ENCODE measurements at places on chromosomes 12 and 14.
A peak's percentile ranks its signal among the peaks of the same experiment; 100 is the strongest.

DNA sequence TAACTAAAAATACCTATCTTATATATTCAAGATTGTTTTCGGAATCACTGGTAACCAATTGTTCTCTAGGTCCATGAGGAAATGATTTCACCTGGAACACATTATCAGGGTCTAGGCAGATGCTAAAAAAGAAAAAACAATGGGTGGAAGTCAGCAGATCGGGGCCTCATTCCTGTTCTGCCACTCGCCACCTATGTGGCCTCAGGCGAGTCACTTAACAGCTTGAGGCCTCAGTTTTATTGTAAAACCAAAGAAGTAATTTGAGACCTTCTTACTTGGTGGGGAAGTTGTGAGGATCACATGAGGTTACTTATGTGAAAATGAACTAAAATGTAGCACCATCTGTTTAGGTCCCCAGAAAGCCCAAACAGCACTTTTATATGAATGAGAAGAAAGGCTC is 6.2 kb upstream of the RNASE10 start:
- no peak for DNase-seq

GRCh38 chr14:59046746-59047145 is 141.7 kb upstream of the DAAM1 start:
- DNase-seq: no peak

GRCh38 chr12:83945871-83946270 is 966.7 kb downstream of the SLC6A15 start:
- DNase-seq: no peak

- DNase-seq: no peak
These were observed 34.6 kb upstream of the ACSM4 start for GRCh38 chr12:7269273-7269672.

- DNase-seq: no peak
These were observed 46.7 kb downstream of the TESC start for GRCh38 chr12:117052386-117053049.

- no peak for DNase-seq
These were observed 197.0 kb upstream of the PRICKLE1 start for GRCh38 chr12:42786400-42787148.

DNA sequence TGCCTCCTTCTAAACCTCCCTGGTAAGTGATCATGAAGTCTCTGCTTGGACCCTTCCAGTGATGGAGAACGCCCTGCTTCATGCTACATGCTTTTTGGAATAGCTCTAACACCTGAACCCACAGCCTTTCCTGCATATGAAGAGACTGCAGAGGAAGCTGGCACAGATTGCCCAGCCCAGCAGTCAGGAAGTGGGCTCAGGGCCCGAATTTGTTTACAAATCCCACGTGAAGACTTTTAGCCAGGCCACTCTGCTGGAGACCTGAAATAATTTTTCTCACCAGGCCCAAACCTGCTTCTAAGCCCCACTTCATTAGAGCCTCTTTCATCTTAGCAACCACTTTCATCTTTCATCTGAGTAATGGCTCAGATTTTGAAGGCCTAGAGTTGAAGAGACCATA is 22.9 kb downstream of the RTN1 start:
- DNase-seq: no peak

DNA sequence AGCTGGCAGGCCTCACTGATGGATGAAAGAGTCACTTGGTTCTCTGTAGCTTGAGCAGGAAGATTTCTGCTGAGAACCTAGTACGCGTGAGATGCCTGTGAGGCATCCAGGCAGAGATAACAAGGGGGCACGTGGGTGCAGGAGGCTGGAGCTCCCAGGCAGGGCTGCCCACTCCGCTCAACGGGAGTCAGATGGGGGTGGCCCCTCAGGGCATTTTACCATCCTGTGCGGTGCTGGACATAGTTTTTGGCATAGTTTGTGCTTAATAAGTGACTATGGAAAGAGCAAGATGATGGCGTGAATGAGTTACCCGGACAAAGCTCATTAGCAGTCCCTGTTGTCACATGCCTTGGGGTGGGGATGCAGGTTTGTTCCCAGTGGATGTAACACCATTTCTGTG is 182.8 kb downstream of the TSPAN9 start:
- DNase-seq: no peak

- DNase-seq: no peak
These were observed 27.0 kb downstream of the SERPINA3 start for GRCh38 chr14:94638961-94639817.

DNA sequence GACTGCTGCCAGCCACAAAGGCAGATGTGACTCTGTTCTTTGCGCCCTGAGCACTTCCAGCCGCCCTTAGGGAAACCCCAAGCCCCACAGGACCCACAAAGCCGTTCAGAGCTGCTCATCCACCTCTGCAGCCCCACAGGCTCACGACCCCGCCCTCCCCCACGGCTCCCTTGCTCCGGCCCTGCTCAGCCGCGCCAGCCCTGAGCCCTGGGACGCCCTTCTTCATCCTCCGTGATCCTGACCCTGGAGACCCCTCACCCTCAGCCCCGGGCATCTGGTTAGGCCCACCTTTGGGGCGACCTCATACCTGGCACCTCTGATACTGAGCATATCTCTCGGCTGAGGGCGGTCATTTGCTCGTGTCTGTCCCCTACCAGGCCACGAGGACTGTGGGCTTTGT is 125.8 kb upstream of the EVL start:
- no peak for DNase-seq

DNA sequence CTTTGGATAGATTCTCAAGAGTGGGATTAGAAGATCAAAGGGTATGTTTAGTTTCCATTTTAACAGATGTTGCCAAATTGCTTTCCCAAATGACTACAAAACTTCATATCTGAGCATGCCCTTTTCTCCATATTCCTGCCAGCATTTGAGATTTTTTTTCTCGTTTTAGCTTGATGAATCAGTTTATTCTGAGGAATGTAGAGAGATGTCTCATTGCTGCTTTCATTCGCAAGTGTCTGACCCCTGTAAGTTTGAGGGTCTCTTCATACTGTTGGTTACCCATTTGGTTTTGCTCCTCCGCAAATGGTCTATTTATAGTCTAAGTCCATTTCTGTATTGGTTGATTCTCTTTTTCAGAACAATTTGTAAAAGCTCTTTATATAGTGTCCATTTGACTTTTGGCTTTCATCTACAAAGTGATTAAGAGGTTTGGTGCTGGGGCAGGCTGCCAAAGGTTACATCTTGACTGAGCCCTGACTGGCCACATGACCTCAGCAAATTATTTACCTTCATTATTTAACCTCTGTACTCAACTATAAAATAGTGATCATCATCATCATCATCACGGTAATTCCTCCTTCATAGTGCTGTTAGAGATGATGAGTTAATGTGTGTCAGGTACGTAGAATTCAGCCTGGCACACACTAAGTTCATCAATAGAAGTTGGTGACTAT is 33.6 kb downstream of the HCAR2 start:
- DNase-seq: peak; percentile 52

DNA sequence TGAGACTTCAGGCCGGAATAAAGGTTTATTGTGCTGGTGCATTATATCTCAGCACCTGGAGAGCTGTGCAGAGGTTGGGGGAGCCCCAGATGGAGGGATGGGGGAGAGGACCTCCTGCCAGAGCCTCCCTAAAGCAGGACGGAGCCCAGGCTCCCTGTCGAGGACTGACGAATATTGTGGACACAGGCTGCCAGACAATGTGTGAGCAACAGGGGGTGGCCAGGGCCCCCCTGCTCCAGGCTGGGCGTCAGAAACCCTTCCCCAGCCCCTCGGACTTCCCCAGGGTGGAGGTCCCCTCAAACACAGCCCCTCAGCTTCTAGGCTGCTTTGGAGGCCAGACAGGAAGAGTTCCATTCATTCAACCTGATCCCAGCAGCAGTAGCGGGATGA is 8.0 kb downstream of the TMEM119 start:
- DNase-seq: no peak

- DNase-seq: no peak
These were observed 112.8 kb downstream of the LLPH start for GRCh38 chr12:66017736-66018135.

DNA sequence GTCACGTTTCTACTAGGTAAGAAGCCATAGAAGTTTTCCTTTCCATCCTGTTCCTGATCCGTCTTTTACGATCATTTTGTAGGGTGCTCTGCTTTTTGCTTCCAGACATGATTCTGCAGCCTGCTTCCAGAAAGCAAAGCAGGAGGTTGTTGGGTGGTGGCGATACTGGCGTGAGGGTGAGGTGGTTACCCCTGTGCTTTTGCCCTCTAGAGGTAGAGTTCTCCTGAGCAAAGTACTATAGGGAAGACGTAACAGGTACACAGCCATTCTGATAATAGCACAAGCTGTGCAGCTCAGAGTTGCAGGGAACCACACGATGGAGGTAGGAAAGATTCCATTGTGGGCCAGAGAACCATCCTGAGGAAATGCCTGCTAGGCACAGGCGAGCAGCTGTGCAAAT is 186.0 kb downstream of the PAH start:
- DNase-seq: no peak

DNA sequence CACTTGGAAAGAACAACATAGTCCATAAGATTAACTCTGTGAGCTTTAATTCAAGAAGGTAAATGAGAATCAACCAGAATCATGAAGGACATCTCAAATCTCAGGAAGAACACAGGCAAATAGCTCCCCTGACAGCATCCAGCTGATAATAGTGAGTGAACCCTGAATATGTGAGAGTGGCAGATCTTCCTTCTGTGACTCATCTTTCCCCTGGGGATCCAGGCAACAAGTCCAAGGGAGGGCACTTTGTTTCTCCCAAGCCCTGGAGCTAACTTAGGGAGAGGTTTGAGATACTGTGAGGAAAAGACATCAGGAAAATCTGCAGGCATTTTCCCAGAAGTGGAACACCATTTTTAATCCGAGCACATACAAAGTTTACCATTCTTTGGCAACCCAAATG is 763.9 kb upstream of the MGAT4C start:
- DNase-seq: no peak

DNA sequence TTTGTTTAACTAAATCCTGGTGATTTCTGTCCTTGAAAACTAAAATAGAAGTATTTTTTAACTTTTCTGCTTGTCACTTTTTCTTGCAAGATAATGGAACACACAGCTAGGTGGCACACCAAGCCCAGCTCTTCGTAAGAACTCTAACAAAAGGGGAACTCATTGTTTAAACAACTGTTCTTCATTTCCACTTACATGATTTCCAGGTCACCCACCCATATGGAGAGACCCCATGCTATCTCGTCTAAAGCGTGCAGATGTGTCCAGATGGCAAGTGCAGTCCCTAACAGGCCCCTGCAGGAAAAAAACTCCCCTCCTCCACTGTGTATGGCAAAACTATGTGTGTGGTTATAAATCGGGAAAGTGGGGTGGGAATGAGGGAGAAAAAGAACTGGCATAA is 43.3 kb upstream of the NT5DC3 start:
- DNase-seq: peak; percentile 49

GRCh38 chr14:97538749-97539410 is 741.7 kb downstream of the VRK1 start:
- DNase-seq: no peak

DNA sequence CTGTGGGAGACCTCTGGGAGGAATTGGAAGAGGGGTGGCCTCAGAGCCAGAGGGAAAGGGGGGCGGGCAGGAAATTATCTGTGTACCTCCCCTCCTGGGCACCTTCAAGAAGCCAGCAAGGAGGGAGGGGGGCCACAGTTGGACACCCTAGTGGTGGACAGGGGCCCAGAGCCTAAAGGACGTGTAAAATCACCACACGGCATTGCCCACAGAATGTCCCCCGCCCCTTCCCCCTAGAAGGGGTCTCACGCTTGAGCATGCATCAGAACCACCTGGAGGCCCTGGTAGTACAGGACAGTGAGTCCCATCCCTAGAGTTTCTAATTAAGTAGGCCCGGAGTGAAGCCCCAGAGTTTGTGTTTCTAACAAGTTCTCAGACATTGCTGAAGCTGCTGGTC is 8.2 kb downstream of the ENDOU start:
- no peak for DNase-seq

GRCh38 chr14:89166633-89167032 is 250.4 kb downstream of the FOXN3 start:
- no peak for DNase-seq

- no peak for DNase-seq
These were observed 16.7 kb downstream of the PIWIL1 start for GRCh38 chr12:130354407-130354806.

DNA sequence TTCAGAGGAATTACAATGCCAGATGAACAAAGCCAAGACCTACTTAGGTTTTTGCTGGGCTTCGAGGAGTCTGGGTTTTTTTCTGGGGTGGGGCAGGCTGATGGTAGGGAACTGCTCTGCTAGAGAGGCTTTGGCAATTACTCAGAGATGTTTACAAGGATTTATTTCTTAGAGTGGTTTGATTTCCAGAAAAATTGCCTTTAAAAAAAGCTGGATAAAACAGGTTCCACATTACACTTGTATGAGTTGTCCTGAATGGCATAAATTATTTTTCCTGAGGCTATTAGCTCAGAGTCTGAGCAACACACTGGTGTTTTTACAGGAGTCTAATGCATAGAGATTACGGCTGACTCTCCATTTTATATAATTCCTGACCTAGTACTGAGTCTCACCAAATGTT is 118.5 kb upstream of the FRMD6 start:
- DNase-seq: no peak

DNA sequence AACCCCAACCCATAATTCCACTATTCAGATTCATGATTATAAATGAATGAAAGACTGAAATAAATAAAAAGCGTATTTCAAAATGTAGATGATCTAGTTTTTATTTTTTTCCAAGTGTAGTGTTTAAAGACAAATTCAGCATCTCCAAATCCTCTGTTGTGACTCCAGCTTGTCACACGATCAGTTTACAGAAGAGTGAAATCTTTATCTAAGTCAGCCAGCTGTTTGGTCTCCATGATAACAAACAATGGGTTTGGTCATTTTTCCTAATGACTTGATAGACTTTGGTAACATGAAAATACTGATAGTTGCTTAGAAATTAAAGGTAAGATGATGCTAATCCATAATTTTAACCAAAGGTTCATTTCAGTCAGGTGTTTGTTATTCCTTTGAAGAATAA is 114.5 kb upstream of the RASSF8 start:
- no peak for DNase-seq

DNA sequence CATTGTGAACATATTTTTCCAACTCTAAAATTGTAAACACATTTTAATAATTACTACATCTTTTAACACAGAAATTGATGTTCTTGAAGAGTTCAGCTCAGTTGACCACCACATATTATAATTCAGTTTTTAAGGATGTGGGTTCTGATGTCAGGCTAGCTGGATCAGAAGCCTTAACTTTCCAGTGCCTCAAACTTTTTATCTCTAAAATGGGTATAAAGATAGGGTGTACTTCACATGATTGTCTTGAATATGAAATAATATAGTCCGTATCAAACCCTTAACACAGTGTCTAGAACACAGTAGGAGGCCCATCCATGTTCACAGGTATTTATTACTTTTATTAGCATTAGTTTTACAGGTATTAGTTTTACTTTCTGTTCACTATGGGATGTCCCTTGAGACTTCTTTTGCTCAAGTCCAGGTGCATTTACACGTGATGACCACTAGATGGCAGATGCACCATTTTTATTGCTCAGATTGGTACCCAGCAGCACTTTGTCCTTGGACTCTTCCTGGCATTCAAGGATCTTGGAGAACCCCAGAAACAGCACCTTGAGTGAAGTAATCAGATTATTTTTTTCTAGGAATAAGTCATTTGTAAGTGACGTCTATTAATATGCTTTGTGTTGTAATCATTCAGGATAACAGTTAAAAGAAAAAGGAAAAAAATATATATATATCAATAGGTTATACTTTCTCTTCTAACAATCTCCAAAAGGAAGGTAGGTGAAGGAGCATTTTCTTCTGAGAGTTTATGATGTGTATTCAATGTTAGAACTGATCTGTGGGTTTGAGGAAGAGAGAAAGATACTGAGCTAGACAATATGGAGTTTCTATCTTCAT is 580.2 kb downstream of the ETNK1 start:
- peak; percentile 55 for DNase-seq

Measured in AG08396 (cell line).